Neuronal stem cell (in vitro differentiated cells): ENCODE measurements at places on chromosomes 2 and 18.
A peak's percentile ranks its signal among the peaks of the same experiment; 100 is the strongest.

- DNase-seq, result no peak
These were observed 37.0 kb upstream of the METTL21A start for GRCh38 chr2:207662203-207662602.

DNA sequence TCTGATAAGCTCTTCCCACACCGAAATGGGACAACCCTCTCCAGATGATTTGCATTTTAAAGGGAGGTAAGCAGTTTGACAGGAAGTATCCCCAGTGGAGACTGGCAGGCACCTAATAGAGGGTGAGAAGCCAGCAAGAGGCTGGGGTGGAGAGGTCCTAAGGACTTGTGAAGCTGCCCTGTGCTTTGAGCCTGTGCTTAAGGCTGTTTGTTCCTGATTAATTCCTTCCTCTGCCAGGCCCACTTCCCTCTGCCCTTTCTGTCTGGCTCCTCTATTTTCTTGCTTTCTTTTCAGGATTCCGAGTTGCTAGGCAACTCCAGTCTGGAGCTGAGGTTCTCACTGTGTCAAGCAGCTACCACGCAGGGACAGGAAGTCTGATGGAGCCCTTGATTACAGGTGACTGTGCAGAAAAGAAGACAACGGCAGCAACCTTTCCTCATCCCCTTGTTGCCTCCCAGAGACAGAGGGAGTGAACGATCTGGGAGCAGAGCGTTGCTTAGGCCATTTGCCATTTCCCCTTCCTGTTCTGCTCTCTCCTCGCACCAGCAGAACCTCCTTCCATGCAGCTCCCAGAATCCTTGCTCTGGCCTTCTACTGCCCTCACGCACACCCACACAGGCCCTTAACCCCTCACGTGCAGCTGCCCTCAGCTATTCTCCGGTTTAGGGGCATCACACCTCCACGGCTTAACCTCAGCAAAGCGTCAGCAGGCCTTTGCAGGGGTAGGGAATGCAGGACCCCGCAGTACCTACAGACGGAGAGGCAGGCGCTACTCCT, 103.6 kb upstream of the CELF4 start:
- peak; percentile 43 for DNase-seq

DNA sequence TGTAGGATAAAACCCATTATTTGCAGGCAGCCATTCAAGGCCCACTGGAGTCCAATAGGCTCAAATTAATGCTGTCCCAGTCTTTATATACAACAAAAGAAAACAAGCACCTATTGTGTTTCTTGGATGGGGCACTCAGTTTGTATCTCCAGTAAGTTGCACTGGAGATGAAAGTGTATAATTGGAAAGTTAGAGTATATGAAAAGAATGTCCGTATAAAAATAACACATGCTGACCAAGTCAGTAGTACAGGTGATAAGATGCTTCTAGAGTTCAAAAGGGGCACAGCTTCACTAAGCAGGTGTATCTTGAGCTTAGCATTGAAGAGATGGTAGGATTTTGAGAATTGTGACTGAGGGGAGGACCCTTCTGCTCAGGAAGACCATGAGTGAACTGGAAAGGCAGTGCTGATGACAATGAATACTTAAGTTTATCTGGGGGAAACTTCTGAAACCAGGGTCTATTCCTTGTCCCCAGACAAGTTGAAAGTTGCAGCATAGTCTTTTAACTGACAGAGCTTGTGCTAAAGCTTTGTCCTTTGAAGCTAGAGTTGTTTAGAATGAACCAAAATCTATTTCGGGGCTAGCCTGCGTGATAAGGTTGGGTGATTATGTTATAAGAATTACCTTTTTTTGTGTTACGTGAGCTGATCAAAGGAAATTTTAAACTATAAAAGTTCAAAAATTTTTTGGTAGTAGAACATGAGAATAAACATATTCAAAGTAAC, 15.2 kb downstream of the LCLAT1 start:
- no peak for DNase-seq

DNA sequence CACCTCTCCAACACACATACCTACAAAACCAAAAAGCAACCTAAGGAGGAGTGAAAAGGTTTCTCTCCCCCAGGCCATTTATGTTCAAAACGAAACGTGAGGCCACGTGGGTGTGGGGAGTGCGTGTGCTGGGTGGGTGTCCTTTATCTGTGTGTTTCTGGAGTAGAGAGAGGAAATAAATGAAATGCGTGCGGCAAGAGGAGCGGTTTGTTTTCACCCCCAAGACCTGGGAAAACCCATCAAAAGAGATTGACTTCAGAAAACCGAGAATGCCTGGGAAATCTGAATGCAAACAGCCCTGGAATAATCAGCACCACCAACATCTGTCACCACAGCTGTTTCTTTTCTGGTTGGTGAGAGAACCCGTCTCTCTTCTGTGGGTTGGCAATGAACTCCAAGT, 137.4 kb downstream of the INSIG2 start:
- DNase-seq, result no peak

DNA sequence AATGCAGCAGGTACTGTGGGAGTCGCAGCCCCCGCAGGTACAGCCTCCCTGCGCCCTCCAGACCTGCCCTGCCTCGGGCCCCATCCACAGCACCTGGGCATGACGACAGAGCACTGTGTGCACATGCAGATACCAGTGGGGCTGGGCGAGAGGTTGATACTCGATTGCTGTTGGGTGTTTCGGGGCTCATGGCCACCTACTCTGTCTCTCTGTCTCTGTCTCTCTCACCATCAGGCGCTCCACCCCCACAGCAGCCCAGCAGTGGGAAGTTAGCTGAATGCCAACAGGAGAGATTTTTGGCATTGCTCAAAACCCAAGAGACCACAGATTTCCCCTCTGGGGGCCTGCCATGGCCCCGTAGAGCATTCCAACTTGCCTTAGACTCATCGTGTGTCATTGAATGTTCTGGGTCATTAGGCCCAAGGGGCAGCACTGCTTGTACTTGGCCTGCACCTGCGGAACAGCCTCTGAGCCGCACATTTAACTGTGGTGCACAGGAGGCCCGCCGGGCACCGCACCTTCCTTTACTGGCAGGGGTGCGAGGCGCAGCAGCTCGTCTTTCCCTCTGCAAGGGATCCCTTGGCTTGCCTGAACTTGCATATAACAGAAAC, 18.8 kb downstream of the KCNIP3 start:
- no peak for DNase-seq

GRCh38 chr2:84959095-84959565, 11.8 kb upstream of the KCMF1 start:
- DNase-seq, result no peak

- DNase-seq, result no peak
These were observed 152.5 kb upstream of the KLF7 start for GRCh38 chr2:207318181-207318628.

GRCh38 chr18:77178559-77178958, 46.0 kb upstream of the MBP start:
- no peak for DNase-seq

- DNase-seq, result no peak
These were observed 53.1 kb downstream of the APOB start for GRCh38 chr2:20990442-20991430.

- no peak for DNase-seq
These were observed 54.7 kb downstream of the MYO1B start for GRCh38 chr2:191299866-191300265.

- no peak for DNase-seq
These were observed 221.0 kb downstream of the CDH20 start for GRCh38 chr18:61554117-61554776.

DNA sequence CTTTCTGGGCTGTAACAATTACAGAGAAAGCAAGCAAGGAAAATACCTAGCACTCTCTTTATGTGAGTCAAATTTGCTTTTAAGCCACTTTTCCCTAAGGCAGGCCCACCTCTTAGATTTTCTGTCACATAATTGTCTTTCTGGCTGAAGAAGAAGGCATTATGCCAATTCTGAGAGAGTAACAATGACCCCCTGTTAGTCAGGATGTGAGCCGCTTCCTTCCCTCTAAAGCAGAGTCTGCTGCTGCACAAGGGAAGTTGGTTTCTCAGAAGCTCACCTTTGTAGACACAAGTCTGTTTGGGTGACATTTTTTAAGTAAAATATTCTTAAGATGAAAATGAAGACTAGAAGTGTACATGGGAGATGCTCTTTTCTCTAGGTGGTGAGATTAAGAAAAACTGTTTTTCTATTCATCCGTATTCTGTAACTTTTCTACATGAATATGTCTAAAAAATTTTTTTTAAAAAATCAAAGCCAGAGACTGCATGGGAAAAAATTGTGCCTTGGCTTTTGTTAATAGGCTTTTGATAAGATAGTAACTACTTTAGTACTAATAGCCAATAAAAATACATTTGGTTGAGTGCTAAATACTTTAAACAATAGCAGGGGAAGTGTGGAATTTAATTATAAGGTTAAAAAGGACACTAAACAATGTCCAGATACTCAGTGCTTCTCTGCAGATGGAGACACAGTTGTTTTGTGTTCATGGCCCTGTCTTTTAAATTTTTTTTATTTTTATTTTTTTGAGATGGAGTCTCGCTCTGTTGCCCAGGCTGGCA, 33.4 kb upstream of the VPS54 start:
- no peak for DNase-seq

- no peak for DNase-seq
These were observed 275.5 kb downstream of the SS18 start for GRCh38 chr18:25814841-25815458.

- DNase-seq, result no peak
These were observed 12.5 kb upstream of the ATIC start for GRCh38 chr2:215299337-215299859.

- DNase-seq, result no peak
These were observed 33.1 kb downstream of the MEX3C start for GRCh38 chr18:51164342-51164741.

- DNase-seq, result no peak
These were observed 19.3 kb downstream of the SPEG start for GRCh38 chr2:219453671-219454590.

DNA sequence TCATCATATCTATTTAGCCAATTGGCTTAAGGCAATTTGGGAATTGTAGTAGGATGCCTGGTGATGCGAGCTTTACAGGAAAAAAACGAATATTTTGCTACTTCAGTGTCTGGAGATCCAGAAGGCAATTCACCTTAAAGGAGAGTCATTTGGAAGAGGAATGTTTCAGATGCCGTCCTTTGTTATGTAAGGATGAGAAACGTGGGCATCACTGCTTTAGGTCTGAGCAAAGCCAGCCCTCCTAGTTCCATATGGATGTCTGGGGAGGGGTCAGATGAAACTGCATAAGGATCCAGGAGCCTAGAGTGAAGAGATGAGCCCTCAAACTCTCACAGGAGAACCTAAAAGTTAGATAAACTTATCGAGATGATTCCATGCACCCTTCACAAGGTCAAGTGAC, 30.9 kb upstream of the DOCK10 start:
- no peak for DNase-seq

DNA sequence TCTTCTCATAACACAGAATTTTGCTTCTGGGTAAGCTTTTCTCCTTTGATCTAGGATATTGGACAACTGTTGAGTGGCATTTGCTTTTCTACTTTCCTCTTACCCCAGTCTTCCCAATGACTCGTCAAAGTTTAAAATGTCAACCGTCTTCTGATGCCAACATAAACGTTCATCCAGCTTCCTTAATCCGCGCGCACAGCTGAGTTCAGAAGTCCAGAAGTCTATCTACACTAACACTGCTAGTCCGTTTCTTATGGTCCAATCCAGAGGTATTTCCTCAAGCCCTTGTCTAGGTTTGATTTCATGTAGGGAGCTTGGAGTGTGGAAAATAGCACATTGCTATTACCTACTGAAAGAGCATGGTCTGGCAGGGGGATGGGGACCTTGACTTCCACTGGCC, 48.7 kb downstream of the MFSD6 start:
- DNase-seq, result no peak

DNA sequence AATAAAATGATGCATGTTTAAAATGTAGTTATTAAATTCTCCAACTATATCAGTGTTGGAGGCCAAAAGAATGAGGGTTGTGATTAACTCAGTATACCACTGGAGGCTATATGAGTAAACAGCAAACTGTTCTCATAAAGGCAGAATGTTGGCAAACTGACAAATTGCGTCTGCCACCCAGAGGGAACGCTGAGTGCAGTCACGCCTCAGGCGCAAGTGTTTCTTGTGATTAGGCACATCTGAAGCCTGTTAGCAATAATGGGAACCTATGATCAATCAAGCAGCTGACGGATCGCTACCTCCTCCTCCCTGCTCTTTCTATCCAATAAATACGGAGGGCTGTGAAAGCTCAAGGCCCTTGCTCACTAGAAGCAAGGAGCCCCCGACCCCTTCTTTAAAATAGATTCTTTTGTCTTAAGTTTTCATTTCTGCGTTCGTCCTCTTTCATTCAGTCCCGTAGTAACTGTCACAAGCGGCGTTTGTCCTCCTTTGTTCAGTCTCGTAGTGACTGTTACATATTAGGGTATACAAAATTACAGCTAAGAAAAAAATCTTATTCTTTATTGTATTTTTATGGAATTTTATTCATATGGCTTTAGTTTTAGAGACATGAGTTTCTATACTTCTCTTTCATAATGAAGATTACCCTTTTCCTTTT, 16.3 kb upstream of the RMND5A start:
- no peak for DNase-seq

- DNase-seq, result no peak
These were observed 41.6 kb upstream of the RMDN2 start for GRCh38 chr2:37883518-37883917.

DNA sequence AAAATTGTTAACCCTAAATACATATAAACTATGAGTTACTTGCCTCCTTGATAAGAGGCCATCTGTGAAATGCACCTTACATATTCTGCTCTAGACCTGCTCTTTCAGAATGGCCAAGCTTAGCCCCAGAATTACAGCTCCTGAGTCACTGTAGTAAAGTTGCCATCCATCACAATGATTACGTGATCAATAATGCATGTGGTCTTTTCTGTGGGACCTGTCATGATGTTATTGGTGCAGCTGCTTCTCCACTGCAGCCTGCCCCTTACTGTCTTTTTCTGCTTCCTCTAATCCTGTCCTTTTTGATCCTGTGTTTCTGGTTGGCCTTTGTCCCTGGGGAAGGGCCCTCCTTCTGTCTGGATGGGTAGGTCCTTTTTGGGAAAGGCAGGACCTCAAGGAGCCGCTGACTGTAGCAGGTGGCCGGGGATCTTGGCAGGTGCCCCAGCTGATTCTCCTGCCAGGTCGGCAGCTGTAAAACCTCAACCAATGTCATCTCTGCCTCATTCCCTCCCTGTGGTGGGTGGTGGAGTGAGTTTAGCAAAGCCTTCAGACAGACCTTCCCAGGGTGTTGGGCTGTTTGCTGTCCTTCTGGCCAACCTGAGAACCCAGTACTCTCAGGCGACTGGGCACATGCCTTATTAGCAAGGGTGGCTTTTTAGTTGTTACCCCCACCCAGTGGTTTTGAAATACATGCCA, 126.2 kb upstream of the EML6 start:
- no peak for DNase-seq

DNA sequence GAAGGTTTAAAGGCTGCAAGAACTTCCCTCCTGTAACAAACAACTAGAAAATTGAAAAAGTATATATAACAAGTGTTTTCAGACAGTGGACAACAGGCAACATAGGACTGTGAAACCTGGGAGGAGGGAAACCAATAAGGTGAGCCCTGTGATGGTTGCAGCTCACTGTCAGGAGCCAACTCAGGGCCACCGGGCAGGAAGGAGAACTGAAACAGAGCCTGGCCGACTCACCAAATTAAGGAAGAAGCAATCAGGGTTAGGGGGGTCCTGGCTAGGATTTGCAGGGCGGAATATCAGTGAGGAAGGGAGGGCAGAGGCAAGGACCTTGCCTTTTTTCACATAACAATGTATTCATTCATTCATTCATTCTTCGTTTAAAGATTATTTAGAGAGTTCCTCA, 21.8 kb upstream of the CNRIP1 start:
- DNase-seq, result no peak

GRCh38 chr2:236576953-236577352, 7.3 kb downstream of the ACKR3 start:
- no peak for DNase-seq
